ENCODE measurements at places on chromosomes 1 and 21.
A peak's percentile ranks its signal among the peaks of the same experiment; 100 is the strongest.

GRCh38 chr1:38527373-38527966, 332.1 kb downstream of the RRAGC start:
- DNase-seq = no peak

GRCh38 chr1:9128520-9129265, at the start of gene GPR157:
Gene GPR157 (minus strand): TSS chr1:9129102. CDS start chr1:9129027, 75 bp downstream.
- peak; percentile 51 for DNase-seq

DNA sequence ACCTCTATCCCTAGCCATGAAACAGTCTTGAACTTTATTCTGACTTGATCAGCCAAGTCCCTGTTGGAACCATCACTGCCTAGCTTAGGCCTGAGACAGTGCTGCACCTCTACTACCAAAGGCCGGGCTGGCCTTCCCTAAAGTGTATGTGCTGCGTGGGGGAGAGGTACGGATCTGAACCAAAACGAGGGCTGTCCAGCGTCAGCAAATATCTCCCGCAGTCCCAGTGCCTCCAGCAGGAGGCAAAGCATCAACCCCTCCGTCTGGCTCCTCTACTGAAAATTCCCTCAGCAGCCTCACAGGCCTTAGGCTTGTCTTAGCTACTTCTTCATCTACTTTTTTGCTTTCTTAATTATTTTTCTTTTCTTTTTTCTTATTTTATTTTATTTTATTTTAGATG, 33.3 kb upstream of the KIF26B start:
- DNase-seq = no peak

DNA sequence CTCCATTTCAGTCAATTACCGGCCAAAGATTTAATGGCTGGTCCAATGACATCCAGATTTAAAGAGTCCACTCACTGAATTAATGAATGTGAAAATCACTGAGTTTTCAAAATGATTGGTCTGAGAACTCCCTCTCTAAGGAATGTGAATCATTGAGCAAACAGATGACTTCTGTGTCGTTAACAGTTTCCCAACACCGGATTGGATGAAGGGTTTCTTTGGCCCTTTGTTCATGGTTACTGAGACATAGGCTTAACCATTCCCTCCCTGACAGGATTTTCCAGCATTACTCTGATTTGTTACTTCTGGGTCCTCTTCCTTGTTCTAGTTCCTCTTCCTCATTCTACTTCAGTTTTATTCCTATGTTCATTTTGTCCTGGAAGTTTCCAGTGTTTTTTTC, 1.5 kb upstream of the CLDN17 start:
- DNase-seq = no peak

- DNase-seq = no peak
These were observed 14.5 kb upstream of the GJB5 start for GRCh38 chr1:34740161-34740868.

- DNase-seq = no peak
These were observed 65.8 kb downstream of the LMO4 start for GRCh38 chr1:87394513-87394912.

- DNase-seq = peak; percentile 30
These were observed at the start of gene TMPRSS2 for GRCh38 chr21:41507521-41508414. Gene TMPRSS2 (minus strand): TSS chr21:41508158. CDS start chr21:41498133, 10,025 bp downstream.

GRCh38 chr1:182357913-182358312, 33.7 kb downstream of the GLUL start:
- no peak for DNase-seq

- DNase-seq = no peak
These were observed 39.6 kb upstream of the PRSS38 start for GRCh38 chr1:227775841-227776240.

- DNase-seq = no peak
These were observed 431 bp downstream of the CLCN6 start for GRCh38 chr1:11806307-11806936.

DNA sequence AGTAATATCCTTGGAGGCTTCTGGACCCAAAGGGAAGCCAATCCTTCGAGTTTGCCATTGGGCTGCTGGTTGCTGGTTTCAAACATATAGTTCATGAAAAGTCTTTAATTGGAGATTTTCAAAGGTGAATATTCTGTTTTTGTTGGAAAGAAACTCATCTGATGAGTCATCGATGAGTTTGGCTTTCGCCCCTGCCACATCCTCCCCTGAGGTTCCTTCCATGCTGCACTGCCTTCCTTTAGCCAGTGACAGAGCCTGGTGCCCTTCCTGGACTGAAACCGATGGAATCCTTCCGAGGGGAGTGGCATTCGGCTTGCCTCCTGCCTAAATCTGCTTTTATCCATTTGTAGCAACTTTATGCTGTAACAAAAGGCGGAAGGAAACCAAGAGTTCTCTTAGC, 550.0 kb downstream of the KIF26B start:
- DNase-seq = no peak

GRCh38 chr1:150085406-150085805, 17.8 kb downstream of the VPS45 start:
- DNase-seq = no peak

DNA sequence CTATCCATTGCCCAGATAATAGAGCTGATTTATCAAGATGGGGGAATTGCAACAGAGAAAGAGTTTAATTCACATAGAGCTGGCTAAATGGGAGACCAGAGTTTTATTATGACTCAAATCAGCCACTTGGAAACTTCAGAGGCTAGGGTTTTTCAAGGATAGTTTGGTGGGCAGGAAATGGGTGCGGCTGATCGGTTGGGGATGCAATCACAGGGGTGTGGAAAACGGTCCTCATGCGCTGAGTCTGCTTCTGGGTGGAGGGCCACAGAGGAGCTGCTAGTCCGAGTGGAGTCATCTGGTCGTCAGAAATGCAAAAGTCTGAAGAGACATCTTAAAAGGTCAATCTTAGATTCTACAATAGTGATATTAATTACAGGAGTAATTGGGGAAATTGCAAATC, 32.0 kb upstream of the FAM89A start:
- no peak for DNase-seq

DNA sequence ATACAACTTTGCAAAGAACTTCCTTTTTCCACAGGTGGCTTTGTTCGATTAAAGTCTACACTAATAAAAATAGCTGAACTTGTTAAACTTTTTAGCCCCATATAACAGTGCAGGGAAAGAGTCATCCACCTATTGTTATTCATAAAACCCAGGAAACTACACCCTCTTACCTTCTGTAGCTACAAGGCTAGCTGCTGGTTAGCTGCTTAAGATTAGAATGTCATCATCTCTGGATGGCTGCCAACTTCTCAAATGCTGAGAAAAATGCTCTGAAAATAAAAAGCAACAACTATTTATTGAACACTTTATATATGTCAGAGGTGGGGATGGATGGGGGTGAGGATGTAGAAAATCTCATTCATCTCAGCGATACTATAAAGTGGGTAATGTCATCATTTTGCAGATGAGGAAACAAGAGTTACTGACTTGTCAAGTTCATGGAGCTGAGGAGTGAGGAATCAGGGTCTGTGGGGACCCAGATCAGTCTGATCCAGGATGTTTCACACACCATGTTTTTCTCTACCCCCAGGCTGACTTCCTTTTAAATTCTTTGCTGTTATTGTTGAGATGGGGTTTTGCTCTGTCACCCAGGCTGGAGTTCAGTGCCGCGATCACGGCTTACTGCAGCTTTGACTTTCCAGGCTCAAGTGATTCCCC, 17.1 kb downstream of the ATP5PF start:
- no peak for DNase-seq

DNA sequence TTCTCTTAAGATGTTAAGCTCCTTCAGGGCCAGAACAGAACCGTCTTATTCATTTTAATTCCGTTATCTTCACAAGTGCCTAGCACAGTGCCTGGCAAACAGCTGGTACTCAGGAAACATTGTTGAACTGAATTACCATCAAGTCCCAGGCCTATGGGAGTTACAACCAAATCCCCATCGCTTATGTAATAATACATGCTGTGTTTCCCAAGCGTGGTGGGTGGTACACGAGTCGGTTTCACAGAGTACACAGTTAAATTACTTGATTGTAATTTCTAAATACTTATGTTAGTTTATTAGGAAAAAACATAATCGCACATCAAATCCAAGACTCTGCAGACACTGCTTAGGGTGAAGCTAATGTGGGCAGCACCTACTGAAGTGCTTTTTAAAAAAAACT, 1.0 kb downstream of the ANGEL2 start:
- peak; percentile 5 for DNase-seq

GRCh38 chr21:34697826-34698225, 29.0 kb downstream of the CLIC6 start:
- DNase-seq = no peak

DNA sequence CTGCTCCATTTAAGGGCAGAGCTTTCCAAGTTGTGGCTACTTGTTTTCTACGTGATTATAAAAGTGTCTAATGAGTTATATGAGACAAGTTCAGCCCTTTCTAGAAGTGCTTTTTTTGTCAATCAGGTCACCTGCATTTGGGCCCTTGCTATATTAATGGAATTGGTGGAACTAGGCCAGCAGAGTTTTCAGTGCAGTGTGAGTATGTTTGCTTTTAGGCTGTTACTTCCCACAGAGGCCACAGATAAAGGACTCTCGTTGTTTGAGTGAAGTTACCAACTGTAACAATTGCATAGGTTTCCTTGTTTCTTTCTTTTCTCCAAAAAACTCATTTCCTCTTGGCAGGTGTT, 10.9 kb downstream of the SMAP2 start:
- DNase-seq = no peak

DNA sequence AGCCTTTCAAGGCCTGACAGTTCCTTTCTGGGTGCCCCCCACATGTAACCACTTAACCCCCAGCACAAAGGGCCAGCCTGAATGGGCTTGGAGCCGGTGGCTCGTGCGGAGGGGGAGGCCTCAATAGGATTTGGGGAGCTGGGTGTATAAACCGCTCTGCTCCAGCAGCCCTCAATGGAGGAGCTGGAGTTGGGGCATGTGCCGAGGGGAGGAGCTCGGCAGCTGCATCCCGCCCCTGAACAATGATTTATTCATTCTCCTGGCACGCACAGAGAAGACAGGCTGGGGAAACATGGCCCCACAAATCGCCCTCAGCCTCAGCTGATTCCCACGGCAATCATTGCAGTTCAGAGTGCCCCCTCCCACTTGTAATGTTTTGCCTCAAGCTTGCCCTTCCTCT, 6.9 kb upstream of the C1orf216 start:
- DNase-seq = no peak

DNA sequence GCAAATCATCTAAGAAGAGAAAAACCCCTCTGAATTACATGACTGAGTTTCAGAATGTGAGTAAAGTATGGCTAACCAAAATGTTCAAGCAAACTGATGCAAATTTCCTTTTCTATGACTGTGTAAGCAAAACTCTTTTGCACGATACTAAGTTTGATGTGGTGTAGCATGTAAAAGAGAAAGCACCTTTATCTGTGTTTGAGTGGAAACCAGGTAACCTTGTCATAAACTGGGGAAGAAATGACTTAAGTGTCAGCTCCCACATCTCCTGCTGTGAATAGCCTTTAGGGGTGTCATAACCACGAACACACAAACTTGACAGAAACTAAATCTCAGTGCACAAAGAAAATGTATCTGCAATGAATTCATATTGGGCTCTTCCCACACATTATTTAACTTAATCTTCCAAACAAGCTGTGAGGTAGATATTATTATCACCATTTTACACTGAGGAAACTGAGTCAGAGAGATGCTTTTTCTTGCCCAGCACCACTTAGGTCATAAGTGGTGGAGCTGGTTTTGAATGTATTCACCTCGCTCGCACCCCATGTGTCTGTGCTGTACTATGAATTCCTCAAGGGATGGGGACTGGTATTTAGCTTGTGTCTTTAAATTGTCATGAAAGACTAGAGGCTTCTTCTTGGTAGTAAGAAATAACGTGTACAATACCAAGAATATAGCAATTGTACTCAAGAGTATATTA, 32.9 kb upstream of the IL12RB2 start:
- no peak for DNase-seq

GRCh38 chr1:6385488-6386191, 7.9 kb downstream of the ACOT7 start:
- no peak for DNase-seq

GRCh38 chr1:91944087-91944486, 5.1 kb upstream of the BRDT start:
- DNase-seq = no peak

DNA sequence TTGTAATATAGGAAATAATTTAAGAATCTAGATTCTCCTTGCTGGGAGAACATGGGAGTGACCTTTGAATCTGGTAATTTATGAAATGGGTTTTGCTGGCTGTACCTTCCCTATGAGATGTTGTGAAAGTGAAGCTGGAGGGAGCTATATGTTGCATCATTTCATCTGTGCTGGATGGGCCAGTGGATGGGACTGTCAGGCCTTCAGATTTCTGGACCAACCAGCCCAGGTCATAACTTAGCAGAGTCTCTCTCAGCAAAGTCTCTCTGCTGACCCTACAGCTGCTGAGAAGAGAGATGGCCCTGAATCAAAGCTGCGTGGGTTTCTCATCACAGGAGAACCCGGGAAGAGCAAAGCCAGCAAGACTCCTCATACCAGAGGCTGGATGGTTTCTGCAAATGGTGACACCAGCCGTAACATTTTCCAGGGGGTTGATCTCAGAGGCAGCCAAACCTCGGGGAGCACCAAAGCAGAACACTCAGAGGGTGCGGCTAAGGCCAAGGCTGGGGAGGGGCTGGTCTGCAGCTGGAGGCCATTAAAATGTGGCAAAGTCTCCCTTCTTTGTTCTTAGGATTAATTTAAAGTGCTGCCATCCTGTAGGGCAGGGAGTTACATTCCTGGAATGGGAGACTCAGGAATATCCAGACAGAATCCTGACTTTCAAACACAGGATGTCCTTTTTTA, 18.2 kb upstream of the PTGFRN start:
- DNase-seq = no peak

DNA sequence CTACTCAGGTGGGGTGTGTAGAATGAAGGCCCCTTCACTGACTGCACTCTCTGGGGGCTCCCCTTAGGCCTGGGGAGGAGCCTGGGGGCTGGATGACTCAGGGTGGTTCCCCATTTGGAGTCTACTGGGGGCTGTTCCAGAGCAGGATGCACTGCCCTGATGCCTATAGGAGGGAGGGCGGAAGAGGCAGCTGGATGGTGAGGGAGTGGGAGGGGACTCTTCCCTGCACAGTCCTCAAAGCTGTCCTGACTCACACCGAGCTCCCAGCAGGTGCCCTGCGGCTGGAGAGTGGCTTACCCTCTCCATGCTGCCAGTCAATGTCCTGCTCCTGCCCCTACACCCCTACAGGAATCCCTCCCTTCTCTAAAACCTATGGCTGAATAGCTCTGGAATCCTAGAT, 204.4 kb downstream of the TRABD2B start:
- DNase-seq = no peak

- no peak for DNase-seq
These were observed 595 bp downstream of the EXOC8 start for GRCh38 chr1:231337043-231337471.

DNA sequence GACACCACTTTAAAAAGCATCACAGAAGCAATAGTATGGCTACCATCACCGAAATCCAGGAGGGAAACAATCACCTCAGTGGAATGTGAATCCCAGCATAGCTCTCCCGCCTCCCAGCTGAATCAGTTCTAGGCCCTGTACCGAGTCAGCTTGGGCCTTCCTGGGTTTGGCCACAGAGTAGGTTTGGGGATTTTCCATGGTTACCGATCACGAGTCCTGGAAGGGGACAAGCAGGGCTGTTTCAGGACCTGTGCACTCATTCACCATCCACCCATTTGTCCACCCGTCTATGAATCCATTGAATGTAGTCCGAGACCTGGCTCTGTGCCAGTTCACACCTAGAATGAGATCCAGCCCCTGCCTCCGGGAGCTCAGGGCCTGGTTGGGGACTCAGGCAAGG, 94.2 kb downstream of the ARHGEF10L start:
- no peak for DNase-seq

Measured in neuronal stem cell (in vitro differentiated cells).